ENCODE measurements at places on chromosomes 5 and 9.

- DNase-seq: no peak
Observed at GRCh38 chr9:114008667-114009410, 69.3 kb downstream of the AMBP start.

GRCh38 chr9:133759946-133760345, 21.8 kb upstream of the SARDH start:
- no peak for DNase-seq

- DNase-seq: peak; percentile 64
Observed at GRCh38 chr5:173707392-173707791, 90.9 kb upstream of the BOD1 start.

DNA sequence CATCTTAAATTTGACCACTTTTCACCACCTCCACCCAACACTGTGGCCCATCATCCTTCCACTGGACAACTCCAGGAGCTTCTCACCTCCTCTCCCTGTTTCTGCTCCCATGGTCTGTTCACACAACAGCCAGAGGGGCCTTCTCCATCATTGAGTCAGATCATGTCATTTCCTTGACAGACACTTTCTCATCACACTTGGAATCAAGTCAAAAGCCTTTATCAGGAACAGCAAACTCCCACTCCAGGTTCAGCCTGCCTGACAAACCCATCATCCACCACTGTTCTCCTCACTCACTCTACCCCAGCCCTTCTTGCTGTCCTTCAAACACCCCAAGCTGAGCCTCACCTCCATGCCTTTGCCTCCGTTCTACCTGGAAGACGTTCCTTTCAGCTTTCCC, 78.4 kb upstream of the ADRA1B start:
- no peak for DNase-seq

GRCh38 chr9:108586471-108587139, 269.2 kb downstream of the ACTL7B start:
- no peak for DNase-seq

DNA sequence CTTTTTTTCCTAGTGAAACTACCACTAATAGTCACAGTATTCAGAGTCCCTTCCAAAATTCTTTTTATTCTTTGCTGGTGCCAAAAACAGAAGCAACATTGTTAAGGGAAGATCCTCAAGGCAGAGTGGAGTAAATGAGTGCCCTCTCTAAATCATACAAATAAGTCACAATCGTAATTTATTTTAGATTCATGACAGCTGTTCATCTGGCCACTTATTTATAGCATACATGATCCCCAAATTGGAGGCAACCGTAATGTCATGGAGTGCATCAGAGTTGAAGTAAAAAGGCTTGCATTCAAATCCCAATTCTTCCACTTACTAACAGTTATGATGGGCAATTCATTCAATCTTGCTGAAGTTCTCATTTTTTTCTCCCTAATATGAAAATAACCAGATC, 33.4 kb downstream of the POLK start:
- no peak for DNase-seq

DNA sequence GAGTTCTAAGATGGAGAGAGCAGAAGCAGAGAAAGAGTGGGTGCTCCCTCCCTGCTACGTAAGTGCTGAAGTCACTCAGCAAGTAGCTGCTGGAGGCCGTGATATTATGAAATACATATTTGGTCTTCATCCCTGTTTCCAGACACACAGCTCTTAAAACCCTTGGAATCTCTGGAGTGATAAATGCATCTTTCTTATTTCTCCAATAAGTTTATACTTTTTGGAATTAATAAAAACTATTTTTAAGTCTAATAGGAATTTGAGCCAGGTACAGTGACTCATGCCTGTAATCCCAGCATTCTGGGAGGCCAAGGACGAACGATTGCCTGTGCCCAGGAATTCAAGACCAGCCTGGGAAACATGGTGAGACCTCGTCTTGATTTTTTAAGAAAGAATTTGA, 60.6 kb downstream of the AUH start:
- DNase-seq: no peak

DNA sequence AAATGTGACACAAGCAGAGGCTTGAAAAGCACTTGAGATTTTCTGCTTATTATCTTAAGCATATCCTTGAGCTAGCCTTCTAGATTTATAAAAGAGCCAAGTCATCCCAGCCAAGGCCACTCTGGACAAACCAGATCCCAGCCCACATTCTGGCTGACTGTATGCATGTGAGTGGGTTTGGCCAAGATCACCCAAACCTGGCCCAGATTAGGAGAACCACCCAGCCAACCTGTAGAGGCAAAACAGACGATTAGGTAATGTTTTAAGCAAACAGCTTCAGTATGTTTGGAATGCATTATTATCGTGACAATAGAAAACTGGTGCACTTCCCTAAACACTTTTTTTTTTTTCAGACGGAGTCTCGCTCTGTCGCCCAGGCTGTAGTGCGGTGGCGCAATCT, 151.9 kb downstream of the SPATA31D1 start:
- no peak for DNase-seq

DNA sequence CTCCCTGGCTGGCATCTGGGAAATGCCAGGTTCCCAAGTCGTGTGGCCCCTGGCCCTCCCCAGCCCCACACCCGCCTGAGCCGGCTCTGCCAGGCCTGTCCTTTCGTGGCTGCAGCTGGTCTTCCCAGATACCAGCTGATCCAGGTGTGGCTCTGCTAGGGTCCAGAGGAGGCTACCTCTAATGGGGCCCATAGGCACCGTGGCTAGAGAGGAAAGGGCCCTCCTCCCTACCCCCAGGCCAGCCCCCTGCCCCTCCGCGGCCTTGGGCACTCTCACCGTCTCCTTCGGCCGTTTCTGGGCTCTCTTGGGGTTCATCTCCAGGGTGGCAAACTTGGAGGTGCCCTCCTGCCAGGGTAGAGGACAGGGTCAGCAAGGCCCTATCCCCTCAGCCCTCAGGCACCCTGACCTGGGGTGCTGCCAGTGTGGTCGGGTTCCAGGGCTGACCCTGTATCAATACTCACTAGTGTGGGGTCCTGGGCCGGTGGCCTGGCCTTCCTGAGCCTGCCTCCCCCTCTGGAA, 17.0 kb downstream of the RALGDS start:
- no peak for DNase-seq

DNA sequence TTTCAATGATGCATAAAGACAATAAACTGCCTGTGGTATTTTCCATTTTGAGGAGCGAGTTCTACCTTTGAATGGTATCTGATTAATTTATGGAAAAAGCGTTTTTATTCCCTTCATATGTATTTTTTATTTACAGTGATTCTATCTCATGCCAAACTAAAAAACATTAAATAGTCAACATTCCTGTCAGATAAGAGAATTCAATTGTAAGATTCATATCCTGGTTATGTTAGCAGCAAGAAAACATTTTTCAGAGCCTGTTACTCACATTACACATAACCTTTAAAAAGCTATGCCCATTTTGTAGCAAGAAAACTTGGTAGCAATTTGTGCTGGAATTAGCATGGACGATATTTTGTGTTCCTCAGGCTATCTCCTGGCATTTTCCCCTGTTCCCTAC, 55.1 kb upstream of the PRLR start:
- no peak for DNase-seq

- no peak for DNase-seq
Observed at GRCh38 chr9:3401221-3401954, 124.4 kb downstream of the RFX3 start.

DNA sequence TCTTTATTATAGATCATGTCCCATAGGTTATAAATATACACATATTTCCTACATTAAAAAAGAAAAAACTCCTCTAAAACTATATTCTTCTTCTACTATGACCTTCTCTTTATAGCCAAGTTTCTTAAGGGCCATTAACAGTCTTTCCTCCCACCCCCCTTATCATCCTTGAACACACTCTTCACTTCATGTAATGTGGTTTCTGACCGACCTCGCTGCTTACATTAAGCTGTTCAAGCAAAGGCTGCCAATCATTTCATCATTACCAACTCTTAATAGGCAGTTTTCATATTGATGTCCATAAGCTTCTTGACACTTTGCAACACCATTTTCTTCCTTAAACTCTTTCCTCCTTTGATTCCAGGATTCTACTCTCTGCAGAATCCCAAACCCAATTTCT, 283.0 kb upstream of the PCSK5 start:
- no peak for DNase-seq

GRCh38 chr5:38208782-38209378, 49.5 kb upstream of the EGFLAM start:
- DNase-seq: peak; percentile 82

DNA sequence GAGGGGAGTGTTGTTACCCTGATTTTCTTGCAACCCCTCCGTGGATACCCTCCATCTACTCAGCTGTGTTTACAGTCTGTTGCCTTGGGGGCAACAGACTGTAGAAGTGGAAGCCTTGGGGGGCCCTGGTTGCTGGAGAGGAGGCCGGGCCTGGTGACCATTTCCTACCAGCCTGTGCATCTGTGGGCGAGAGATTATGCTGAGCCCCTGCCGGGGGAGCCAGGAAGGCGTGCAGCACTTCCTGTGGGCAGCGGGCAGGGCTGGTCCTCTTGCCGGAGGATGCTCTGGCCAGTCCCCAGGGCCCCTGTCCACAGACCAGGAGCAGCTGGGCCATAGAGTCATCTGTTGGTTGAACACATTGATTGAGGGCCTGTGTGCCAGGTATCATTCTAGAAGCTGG, 11.1 kb downstream of the ERGIC1 start:
- no peak for DNase-seq

DNA sequence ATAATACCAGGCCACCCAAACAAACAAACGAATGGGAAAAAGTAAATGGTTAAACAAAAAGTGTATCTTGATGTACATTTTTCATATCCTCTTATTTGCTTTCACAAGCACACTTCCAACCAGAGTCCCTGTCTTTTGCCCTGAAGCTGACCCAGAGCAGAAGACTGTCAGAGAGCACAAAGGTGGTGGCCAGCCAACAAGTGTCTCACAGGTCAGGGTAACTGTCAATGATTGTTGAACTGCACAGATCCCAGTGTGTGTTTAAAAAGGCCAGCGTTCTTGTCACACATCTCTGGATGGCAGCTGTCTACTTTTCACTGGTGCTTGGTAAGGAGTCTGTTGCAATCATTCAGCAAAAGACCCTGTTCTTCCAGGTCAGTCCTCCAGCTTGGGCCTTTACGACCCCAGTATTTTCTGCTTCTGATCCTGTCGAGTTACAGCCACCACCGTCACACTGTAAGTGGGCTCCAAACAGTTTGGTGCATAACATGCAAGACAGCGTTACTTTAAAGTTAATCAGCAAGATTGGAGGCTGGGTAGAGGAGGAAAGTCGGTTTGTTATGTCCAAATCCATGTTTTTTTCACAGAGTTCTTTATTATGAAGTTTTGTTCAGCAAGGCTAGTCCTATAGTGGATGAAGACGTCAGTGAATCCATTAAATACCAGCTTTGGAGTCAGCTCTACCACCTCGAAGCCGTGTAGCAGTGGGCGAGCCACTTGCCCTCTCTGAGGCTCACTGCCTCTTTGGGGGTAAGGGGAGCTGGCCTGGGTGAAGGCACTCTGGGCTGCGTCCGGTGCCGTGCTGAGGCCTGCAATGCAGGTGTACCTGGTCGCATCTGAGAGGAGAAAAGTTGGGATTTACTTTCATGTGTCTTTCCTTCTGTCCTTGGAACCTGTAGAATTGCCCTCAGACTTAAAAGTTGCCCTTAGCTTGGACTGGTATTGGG, 265.7 kb downstream of the AOPEP start:
- no peak for DNase-seq

DNA sequence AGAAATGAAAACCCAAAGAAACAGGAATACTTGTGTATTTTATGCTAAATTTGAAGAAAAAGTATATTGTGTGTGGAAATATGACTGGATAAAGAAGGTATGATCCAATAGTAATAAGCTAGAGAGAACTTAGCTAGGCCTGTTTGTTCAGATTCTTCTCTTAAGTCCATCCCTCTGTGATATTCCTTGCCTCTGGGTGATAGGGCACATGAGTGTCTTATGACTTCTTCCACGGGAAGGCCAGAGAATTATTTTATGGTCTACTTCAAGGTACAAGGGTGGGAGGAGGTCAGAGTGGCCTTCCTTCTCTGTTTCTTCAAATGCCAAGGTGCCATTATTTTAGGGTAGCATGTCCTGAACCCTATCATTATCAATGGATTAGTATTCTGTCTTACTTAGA, 113.7 kb downstream of the NDUFS4 start:
- no peak for DNase-seq

DNA sequence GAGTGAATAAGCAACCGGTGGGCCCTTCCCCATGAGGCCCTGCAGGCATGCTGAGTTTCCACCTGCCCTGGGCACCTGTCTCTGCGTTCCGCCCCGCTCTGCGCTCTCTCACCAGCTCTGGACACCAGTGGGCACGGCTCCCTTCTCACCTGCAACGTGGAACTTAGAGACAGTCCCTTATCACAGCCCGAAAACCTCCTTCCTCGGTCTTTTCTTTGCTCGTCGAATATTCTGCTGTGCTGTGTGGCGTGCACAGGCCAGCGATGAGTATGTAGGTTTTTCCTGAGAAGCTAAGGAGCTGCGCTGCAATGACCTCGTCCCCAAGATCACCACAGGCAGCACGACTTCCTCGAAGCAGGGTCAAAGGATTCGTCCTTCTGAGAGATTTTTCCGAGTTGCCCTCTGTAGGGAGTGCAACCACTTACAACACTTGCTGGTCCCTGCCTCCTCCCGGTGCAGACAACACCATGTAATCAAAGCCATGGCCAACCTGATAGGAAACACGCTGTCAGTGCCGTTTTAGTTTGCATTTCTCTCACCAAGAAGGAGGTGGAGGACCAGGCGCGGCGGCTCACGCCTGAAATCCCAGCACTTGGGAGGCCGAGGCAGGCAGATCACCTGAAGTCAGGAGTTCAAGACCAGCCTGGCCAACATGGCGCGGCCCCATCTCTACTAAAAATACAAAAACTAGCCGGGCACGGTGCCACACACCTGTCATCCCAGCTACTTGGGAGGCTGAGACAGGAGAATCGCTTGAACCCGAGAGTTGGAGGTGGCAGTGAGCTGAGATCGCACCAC, 27.2 kb upstream of the NOTCH1 start:
- no peak for DNase-seq

DNA sequence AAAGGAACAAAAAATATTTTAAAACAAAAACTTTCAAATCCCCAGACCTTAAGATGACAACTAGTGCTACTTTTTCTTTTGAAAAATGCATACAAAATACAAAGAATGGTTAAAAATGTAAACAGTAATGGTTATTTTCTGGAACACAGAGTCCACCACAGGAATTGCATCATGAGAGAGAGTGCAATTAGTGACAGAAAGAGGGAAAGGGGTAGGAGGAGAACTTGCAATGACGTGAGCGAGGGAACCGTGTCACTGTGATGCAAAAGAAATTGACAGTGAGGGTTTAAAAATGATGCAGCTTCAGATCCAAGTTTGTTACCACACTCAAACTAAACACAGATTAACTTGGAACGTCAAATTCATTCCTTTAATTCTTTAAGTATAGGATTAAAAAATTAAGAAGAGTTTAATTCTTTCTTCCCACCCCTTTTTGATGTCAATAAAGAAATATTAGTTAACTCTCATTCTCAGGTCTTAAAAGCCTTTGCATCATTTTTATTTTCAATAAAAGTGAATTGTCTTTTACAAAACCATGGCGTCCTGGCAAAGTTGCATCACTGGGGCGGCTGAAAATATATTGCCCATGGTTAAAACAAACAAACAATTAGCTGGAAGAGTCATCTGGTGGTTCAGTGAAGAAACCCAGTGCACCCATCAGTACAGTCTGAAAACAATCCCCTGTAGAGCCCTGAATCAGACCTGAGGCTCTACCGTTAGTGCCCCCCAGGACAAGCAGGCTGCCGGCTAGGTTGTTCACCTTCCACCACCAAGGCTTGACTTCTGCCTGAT, 39.5 kb downstream of the MACROH2A1 start:
- no peak for DNase-seq

- DNase-seq: no peak
Observed at GRCh38 chr5:177355868-177356168, 1.9 kb upstream of the RGS14 start.
